Smooth muscle cell of the brain vasculature (primary cell): ENCODE measurements at places on chromosomes 12 and 14.
A peak's percentile ranks its signal among the peaks of the same experiment; 100 is the strongest.

DNA sequence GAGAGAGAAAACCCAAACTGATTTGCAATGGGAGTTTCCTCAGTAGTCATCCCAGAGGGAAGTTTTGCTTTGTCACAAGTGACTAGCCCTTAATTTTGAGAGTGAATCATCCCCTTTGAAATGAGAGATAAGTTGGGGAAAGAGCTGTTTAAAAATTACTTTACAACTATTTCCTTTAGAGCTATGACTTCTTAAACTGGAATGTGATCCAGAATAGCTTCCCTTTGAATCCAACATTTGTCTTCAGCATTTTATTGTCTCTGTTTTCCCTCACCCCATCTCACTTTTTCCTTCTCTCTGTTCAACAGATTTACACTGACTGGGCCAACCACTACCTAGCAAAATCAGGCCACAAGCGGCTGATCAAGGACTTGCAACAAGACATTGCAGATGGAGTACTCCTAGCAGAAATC lies 109.3 kb downstream of the NAV3 start:
- peak; percentile 44 for DNase-seq

DNA sequence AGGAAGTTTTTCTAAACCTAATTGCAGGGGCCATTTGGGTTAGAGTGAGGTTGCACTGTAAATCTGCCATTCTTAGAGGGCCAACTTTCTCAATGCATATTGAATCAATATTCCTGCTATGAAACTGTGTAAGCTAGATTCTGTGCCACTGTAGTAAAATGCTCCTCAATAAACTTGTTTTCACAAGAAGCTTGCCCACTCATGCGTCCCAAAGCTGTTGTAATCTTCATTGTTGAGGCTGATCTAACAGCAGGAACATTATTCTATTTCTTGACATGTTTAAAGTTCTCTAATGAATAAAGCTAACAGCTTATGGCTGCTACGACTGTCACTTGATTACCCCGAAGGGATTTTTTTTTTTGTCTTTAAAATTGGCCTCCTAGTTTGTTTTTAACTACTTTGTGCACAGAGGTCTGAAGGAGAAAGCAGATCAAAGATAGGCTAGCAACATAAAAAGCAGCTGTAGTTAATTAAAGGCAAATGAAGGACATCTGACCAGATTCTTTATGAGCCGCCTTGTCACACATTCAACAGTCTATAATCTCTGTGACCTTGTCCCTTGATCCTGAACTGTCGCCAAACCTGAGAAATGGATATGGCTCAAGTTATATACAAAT lies 243.7 kb downstream of the PAX9 start:
- no peak for DNase-seq

DNA sequence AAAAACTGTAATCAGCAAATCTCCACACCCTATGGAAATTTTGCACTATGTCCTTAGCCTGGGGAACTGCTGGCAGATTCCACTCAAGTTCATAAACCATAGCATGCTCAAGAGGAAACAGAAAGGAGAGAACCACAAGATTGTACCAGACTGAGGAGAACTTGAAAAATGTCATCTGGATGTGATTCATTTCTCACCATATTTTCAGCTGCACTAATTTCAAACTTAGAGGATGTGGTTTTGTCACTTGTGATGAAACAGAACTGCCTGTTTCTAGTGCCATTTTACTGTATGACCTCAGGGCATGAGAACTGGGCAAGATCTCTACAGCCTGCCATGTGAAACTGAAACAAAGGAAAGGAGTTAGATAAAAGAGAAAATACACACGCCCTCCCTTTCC lies 1493.1 kb upstream of the FLRT2 start:
- DNase-seq: peak; percentile 2

GRCh38 chr14:99734406-99735051 lies 50.4 kb downstream of the CYP46A1 start:
- no peak for DNase-seq

DNA sequence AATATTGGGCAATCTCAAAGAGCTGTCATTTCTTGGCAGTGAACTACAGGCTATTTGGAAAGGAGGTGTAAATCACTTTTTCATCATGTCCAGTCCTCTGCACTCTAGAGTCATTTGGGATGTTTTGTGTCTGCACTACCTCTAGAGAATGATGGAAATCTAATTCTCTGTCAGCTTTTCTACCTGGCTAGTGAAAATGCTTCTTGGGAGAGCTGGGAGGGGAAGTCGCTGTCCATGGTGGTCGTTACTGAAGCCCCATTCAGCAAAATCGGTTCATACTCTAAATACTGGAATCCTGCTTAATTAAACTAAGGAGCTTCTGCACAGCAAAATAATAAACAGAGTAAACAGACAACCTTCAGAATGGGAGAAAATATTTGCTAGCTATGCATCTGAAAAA lies 251.8 kb downstream of the APAF1 start:
- DNase-seq: no peak

GRCh38 chr14:57058319-57058718 lies 210.4 kb downstream of the EXOC5 start:
- DNase-seq: no peak
